BJ (cell line): ENCODE measurements at places on chromosomes 7 and 10. TPM values are rescaled to one million over a fixed set of nuclear protein-coding genes. Genes with fewer than 3 reads are reported as not detected.

GRCh38 chr10:1378473-1378872 is 322.3 kb downstream of the WDR37 start:
- no peak for DNase-seq

DNA sequence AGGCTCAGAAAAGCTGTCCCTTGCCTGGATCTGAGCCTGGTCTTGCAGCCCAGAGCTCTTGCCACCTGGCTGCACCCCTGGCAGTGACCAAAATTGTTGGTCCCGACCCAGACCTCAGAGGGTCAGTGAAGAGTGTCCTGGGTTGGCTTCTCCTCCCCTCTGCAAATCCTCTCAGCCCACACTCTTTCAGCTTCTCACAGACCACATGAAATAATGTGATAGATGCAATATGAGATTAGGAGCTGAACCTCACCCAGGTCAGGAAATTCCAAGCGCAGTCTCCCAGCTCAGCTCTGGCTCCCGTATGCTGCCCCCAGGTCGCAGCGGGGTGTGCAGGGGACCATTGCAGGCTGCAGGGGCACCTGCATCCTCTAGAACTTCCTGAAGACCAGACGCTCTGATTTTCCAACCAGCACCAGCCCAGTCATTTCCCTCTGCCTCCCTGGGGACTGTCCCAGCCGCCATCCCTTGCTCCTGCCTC is 19.6 kb upstream of the RET start:
- DNase-seq: no peak

HOXA2 gene
- 0.09 and 0.13 TPM in 2 replicates for polyA plus RNA-seq

DNA sequence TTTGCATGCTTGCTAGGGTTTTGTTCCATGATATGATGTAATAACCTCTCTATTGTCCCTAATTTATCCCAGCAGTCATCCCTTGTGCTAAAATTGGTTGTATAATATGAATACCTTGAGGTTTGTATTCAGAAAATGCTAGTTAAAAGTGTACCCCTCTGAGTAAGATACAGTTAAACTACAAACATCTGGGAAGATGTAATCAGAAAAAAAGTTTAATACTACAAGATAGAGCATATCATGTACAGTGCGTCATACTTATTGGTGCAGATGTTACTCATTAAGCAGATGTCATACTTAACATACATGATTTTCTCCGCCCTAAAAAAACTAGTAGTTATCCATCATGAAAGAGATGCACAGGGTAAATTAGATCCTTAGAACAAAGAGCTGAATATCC is 336.1 kb upstream of the KCND2 start:
- no peak for DNase-seq

DNA sequence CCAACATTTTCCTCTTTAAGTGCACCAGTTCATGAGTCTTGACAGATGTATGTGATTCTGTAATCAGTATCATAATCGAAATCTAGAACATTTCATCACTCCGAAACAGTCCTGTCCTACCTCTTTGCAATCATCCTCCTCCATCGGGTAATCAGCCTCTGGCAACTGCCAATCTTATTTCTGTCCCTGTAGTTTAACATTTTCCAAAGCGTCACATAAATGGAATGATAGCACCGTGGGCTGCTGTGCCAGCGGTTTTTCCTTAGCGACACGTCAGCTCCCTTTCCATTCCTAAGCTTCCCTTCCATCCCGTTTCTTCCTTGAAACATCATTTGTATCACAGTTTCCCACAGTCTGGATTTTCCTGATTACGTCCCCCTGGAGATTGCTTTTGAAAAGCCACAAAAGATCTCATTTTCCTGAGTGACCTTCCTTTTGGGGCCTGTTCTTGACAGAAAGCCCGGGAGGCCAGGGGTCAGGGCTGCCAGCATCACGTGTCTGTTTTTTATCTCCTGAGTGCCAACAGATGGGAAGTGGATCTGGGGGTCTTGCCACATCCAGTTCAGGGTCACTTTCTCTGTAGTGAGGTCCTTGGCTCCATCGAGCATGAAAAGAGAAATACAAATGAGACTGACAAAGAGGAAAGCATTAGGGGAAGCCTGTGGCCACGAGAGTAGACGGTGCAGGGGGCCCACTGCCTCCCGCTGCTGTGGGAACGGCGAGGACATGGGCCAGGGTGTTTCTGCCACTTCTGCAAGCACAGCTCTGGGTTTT is 31.6 kb downstream of the TMEM120A start:
- DNase-seq: peak; percentile 49

OR2F1 gene
- polyA plus RNA-seq: not detected in 2 replicates

DNA sequence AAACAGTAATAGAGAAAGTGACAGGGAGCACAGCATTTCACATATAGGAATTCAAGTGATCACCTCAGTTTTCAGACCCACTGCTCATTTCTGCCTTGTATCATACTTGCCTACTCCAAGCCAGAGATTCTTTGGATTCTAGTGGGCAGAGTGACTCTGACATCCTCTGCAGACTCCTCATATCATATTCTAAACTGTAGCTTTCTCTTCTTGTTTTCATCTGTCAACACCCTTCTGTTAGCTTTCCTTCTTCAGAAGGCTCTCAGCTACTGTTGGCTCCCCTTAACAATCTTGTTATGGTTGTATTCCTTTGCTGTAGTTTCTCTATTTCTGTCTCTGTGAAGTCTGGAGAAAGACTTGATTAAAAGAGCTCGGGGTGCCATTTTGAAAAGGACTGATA is 120.5 kb downstream of the CTNNA3 start:
- DNase-seq: no peak

ZNF775 gene
- 1.6 and 2.1 TPM in 2 replicates for polyA plus RNA-seq

- no peak for DNase-seq
Measured at GRCh38 chr10:132938472-132939339, 3.7 kb downstream of the CFAP46 start.

DNA sequence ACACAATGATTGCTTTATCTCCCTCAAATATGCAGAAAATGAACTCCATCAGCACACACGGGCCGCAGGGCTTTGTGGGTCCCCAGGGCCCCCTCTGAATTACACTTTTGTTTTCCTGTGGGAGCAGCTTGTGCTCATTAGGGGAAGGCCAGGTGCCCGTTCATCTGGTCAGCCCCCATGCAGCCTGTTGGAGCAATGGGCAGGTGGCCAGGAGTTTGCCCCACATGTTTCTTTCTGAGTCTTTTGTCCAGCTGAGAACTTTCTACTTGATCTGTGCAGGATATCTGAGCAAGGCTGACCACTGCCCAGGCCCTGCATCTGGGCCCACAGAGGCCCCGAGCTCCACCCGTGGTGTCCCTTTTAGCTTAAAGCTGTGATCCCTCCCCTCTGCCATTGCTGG is 105.3 kb upstream of the FAM20C start:
- DNase-seq: no peak

GRCh38 chr7:47493976-47494911 is 87.7 kb downstream of the TNS3 start:
- DNase-seq: no peak

GRCh38 chr7:81884817-81885216 is 115.0 kb upstream of the HGF start:
- DNase-seq: no peak

DNA sequence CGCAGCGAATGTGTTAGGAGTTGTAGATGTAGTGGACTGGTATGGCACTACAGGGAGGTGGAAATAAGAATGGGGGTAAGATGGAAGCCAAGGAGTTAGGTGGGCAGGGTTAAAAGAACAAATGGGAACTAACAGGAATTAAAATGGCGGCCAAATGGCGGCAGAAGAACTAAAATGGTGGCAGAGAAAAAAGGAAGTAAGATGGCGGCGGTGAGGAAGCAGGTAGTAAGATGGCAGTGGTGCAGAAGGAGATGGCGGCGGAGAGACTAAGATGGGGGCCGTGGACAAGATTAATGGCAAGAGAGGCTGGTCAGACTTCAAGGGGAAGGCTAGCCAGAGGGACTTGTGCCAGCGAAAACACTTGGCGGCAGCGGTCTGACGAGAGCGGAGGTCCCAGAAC is 44.5 kb downstream of the ZNF138 start:
- no peak for DNase-seq

DNA sequence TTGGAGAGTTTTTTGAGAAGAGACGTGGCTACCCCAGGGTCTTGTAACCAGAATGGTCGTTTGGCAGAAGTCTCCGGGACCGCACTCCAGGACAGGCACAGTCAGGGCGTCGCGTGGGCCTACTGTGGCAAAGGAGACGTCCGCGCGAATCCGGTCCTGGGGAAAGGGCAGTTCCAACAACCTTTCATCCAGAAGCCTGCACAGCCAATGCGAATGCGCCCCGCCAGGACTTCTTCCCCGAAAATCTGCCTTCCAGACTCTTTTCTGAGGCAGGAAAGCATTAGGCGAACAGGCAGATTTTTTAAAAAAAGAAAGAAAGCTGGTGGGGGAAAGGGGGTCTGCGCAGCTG is 2.0 kb downstream of the HPSE2 start:
- no peak for DNase-seq

- DNase-seq: no peak
Measured at GRCh38 chr7:127792528-127793342, 140.7 kb downstream of the SND1 start.

CYP2C19 gene
- not detected in 2 replicates for polyA plus RNA-seq

CUBN gene
- polyA plus RNA-seq: 0.39 TPM in 2 replicates

DNA sequence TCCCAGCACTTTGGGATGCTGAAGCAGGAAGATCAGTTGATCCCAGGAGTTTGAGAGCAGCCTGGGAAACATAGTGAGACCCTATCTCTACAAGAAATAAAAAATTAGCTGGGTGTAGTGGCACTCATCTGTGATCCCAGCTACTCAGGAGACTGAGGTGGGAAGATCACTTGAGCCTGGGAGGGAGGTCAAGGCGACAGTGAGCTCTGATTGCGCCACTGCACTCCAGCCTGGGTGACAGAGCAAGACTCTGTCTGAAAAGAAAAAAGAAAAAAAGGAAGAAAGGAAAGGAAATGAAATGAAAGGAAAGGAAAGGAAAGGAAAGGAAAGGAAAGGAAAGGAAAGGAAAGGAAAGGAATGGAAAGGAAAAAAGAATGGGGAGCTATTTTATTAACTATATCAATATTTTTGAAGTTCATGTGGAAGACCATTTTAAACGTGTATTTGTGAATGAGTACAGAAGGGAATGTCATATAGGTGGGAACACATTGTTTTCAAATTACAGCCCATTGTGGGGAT is 7.1 kb upstream of the IFIT2 start:
- no peak for DNase-seq

DNA sequence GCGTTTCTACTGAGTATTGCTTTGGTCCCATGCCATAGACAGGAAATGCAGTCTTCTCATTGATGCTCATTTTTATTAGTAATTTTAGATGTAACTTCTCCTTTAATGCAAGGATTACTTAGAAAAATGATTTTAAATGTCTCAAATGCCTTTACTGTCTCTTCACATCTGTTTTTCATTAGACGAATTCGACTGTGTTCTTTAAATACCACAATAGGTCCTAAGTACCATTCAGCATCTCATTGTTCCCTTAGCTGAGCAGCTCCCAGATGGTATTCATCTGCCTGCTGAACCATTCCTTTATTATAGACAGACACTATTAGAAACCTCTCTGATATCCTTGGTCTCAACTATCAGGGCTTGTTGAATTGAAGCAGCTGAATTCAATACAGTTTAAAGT is 113.6 kb downstream of the LSMEM1 start:
- DNase-seq: peak; percentile 12

DNA sequence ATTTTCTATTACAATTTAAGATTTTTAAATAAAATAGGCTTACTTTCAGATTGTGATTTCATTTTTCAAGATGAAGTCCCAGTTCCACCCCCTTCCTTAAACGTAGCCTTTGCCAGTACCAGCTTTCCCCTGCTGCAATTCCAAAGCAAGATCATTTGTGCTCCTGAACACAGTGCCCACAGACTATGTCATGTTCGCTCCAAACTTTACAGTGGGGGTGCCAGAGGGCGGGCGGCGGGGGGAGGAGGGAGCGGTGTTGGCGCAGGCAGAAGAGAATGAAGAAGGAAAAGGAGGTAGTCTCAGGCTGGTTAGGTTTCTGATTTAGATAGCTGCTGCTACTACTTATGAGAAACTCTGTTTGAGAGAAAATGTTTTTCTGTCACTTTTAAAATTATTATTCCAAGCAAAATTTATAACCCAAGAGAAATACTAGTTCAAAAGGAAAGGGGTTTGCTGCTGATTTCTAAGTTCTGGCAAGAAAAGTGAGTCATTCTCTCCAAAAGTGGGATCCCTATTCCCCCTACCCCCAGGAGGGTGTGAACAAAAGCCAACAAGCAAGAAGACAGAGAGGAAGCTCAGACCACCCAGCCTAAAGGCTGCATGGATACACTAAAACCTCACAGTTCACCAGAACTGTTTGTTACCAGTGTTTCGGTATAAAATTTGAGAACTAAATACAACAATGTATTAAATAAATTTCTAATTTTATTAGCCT is 109.6 kb downstream of the SRPK2 start:
- no peak for DNase-seq

LIPJ gene
- polyA plus RNA-seq: 0.01 TPM in 1 of 2 replicates, not detected in the other

CLRN3 gene
- polyA plus RNA-seq: not detected in 2 replicates

GRCh38 chr7:109246330-109247077 is 676.8 kb downstream of the DNAJB9 start:
- DNase-seq: peak; percentile 32

DNA sequence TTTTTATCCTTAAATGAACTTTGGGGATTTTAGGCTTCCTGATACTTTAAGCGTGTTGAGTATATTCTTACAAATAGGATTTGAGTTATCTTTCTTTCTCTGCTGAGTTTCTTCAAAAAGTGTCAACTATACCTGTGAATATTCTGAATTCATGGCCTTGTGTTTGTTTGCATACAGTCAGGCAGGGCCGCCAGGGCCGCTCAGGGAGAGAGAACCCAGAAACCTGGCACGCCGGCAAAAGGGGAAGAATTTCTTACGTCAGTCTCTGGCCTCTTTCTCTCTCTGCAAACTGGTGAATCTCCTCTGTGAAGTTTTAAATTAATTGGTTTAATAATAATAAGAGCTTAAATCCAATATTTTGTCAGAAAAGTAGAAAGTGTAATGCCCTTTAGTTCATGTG is 29.3 kb upstream of the BNIP3 start:
- DNase-seq: no peak

DNA sequence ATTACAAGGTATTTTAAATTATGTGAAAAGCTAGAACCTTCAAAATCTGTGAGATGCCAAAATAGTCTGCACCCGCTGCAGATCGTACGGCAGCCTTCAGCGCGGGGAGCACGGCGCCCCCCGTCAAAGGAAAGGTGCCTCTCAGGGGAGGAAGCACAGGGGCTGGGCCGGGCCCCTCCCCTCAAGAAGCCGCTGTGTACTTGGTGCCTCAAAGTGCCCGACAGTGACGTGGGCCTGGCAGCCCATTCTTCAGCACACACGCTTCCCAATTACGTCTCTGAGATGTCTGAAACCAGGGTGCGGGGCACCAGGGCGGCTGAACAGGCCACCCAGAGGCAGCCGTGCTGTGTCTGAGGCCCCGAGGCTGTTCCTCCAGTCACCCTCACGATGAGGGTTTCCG is 116.1 kb downstream of the INPP5A start:
- DNase-seq: no peak
